ENCODE measurements at places on chromosomes 6 and 20.

- DNase-seq: no peak
These were observed 303.4 kb downstream of the TAF4 start for GRCh38 chr20:61762167-61762710.

GRCh38 chr20:21995461-21995860 is 290.0 kb downstream of the PAX1 start:
- DNase-seq: no peak

GRCh38 chr6:96249755-96250154 is 234.0 kb downstream of the FUT9 start:
- no peak for DNase-seq

GRCh38 chr20:50844430-50845100 is 49.7 kb downstream of the BCAS4 start:
- no peak for DNase-seq

- DNase-seq: no peak
These were observed 591.4 kb downstream of the RNF144B start for GRCh38 chr6:18978337-18979128.

- peak; percentile 80 for DNase-seq
These were observed 65.8 kb upstream of the ARMC2 start for GRCh38 chr6:108782179-108783041.

DNA sequence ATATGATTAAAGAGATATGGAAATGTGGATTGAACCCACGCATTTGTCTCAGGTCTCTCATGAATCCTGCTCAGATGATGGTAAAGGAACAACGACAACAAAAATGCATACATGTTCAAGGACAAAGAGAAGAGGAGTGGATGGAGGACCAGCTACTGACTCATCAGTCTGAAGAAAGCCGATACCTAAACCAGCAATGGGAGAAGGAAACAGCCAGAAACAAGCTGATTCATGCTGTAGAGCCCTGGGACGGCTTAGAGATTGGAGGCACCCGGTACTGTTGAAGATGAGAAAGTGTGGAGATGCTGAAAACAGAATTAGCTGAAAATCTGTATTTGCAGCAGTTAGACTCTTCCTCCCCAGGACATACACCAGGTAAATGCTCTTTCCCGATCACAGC is 14.4 kb upstream of the RIPPLY2 start:
- no peak for DNase-seq

GRCh38 chr6:25944688-25945574 is 14.4 kb upstream of the SLC17A2 start:
- no peak for DNase-seq

GRCh38 chr6:149224399-149224798 is 93.1 kb upstream of the TAB2 start:
- DNase-seq: no peak

All from stimulated activated CD4-positive, alpha-beta T cell treated with anti-CD3 and anti-CD28 coated beads, TNF-alpha, amount 100 ng/mL, for 24 hours (primary cell).